Astrocyte (in vitro differentiated cells and primary cell): ENCODE measurements at places on chromosomes 5 and 9. TPM values are rescaled to one million over a fixed set of nuclear protein-coding genes. Genes with fewer than 3 reads are reported as not detected.
A peak's percentile ranks its signal among the peaks of the same experiment; 100 is the strongest.

GRCh38 chr5:169298193-169298592 is 2.7 kb downstream of the SLIT3 start:
- no peak for DNase-seq

DNA sequence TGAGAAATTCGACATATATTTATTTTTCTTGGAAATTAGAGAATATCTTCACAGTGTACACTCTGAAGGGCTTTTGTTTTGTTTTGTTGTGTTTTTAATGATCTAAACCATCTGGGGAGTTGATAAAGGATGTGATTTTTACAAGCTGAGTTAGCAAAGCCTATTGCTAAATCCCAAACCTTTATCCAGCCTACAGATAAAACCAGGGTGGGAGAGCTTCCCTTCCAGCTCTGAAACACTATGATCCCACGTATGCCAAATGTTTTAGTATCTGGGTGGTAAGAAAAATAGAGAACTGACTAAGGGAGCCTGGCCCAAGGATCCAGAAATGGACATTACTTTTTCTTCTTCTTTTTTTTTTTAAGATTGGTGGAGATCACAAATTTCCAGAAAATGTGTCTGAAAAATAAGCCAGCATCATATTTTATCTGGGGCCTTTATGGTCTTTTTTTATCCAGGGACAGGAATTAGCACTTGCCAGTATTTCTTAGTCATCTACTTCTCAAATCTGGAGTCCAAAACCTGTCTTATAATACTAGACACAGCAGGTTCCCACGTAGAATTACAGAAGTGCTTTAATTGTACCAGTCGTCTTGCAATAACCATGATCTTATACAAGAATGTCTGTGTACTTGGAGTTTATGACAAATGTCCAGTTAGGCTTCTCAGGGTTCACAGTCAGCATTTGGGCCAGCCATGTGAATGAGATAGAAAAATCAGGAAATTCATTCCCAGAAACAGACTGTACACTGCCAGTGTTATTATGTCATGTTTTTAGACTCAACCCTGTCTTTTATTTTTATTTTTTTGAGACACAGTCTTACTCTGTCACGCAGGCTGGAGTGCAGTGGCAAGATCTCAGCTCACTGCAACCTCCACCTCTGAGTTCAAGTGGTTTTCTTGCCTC is 290.8 kb upstream of the MPDZ start:
- DNase-seq = peak; percentile 80

- peak; percentile 15 for DNase-seq
Observed at GRCh38 chr5:179558932-179559283, 8.6 kb downstream of the RUFY1 start.

The FRRS1L gene
- total RNA-seq = 0.43 and 1.1 TPM in 2 replicates

The ASS1 gene
- total RNA-seq = 117 and 182 TPM in 2 replicates

DNA sequence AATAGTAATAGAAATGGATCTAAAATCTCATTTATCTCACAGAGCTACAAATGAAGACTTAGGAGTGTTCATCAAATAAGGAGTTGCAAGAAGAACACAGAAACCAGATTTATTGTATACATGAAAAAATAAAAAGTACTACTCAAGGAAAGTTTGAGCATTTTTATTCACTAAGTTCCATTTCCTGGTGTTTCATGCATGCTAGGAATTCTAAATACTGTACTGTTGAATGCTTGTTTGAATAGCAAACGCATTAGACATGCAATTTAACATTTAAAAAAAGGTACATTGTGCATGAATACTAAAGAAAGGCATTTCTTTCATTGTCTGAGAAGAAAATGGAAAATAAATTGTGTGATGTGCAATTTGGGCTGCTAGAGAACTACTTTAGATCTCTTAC is 52.1 kb downstream of the C6 start:
- DNase-seq = peak; percentile 40
